Diencephalon (tissue), 1 donor: ENCODE measurements at places on chromosomes 2 and 18. TPM values are rescaled to one million over a fixed set of nuclear protein-coding genes. Genes with fewer than 3 reads are reported as not detected.

Gene DSG1
- total RNA-seq = 0.23 TPM

Gene LRP1B
- 78.0 TPM for total RNA-seq

Gene MARCO
- not detected for total RNA-seq

Gene TWIST2
- 0.23 TPM for total RNA-seq

Gene MROH2A
- under 0.01 TPM for total RNA-seq

Gene SLC11A1
- 3.5 TPM for total RNA-seq

Gene ARHGEF4
- 68.5 TPM for total RNA-seq

Gene NAT8
- not detected for total RNA-seq

Gene PPP1R1C
- 3.9 TPM for total RNA-seq

Gene IL36G
- not detected for total RNA-seq

Gene RGPD3
- 1.2 TPM for total RNA-seq

Gene MGAT4A
- 54.0 TPM for total RNA-seq

Gene ZNF892
- total RNA-seq = 28.8 TPM

Gene NFATC1
- total RNA-seq = 1.4 TPM

Gene METTL5
- 63.9 TPM for total RNA-seq

Gene TMEM169
- total RNA-seq = 30.7 TPM

Gene POTEF
- 0.23 TPM for total RNA-seq

Gene RPRM
- total RNA-seq = 21.5 TPM

Gene CRYBA2
- not detected for total RNA-seq

Gene ITGB6
- 0.92 TPM for total RNA-seq

Gene RAB6D
- 3.0 TPM for total RNA-seq

Gene REG1B
- not detected for total RNA-seq

Gene ST8SIA5
- 7.8 TPM for total RNA-seq

Gene TRABD2A
- total RNA-seq = 2.5 TPM
